ENCODE measurements at places on chromosomes 13 and 19. TPM values are rescaled to one million over a fixed set of nuclear protein-coding genes. Genes with fewer than 3 reads are reported as not detected.
A peak's percentile ranks its signal among the peaks of the same experiment; 100 is the strongest.

Gene IGFL1
- not detected for total RNA-seq

Gene SOX1
- not detected for total RNA-seq

Gene SIAH3
- total RNA-seq: 0.15 TPM

Gene LRG1
- total RNA-seq: 0.31 TPM

Gene SHISA7
- total RNA-seq: not detected

Gene NAPSA
- 0.99 TPM for total RNA-seq

Gene LYPD3
- 7.4 TPM for total RNA-seq

Gene TMEM86B
- 12.8 TPM for total RNA-seq

Gene LRFN3
- total RNA-seq: 8.7 TPM

Gene CDX2
- total RNA-seq: not detected

Gene PPP1R15A
- total RNA-seq: 954 TPM

- no peaks in the 10 kb centered on the region for H3K36me3 ChIP-seq
- DNase-seq: no peak
- H3K4me3 ChIP-seq: no peak overlapping the region
- no peaks in the 10 kb centered on the region for H3K4me1 ChIP-seq
- H3K27me3 ChIP-seq: no peaks in the 10 kb centered on the region
Measured at GRCh38 chr13:96700657-96701056, 293.6 kb downstream of the OXGR1 start.

- no peaks in the 10 kb centered on the region for H3K27me3 ChIP-seq
- no peaks in the 10 kb centered on the region for H3K36me3 ChIP-seq
- H3K4me3 ChIP-seq: no peak overlapping the region
- peaks cover 4% of the 10 kb centered on the region for H3K4me1 ChIP-seq
Measured at GRCh38 chr19:32649751-32650150, 25.2 kb downstream of the ANKRD27 start.

DNA sequence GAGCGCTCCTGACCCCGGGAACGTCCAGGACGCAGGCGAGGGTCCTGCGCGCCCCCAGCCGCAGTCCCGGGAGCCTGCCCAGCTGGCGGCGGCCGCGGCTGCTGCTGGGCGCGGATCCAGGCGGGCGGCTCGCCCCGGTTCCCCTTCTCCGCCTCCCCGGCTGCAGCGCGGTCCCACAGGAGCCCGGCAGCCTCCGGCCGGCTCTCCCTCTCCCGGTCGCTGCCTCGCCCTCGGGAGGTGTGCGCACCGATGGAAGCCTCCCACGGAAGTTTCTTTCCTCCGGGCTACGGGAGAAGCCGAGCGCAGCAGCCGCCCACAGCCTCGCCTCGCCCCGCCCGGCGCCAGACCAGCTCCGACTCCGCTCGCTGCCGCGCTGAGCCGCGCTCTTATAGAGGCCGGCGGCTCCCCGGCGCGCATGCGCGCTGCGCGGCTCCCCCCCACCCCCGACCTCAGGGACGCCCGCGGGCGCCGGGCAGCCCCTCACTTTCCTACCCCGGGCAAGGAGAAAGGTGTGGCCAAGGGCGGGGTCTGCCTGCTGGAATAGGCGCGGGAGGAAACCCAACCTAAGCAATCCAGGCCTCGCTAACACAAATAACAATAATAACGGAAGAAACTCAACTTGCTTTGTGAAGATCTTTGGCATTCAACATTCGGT lies at the start of gene SHISA2:
TSS of gene SHISA2 (minus strand) at position 360 of the 655 bp plus-strand sequence. CDS start 1,041 bp downstream, outside the sequence.
- peak within 1 kb of the TSS; percentile 80 for H3K4me3 ChIP-seq
- H3K27me3 ChIP-seq: peaks cover 56% of the 10 kb centered on the region
- no peak within 1 kb of the TSS for H3K27ac ChIP-seq
- H3K36me3 ChIP-seq: no peaks in the 10 kb centered on the region

GRCh38 chr13:71096421-71096820 lies 770.6 kb downstream of the DACH1 start:
- no peak overlapping the region for H3K4me3 ChIP-seq
- DNase-seq: no peak
- H3K4me1 ChIP-seq: no peaks in the 10 kb centered on the region
- no peaks in the 10 kb centered on the region for H3K36me3 ChIP-seq

GRCh38 chr13:114032126-114032799 lies 58.4 kb upstream of the C13orf46 start:
- H3K4me3 ChIP-seq: no peak overlapping the region
- H3K36me3 ChIP-seq: peaks cover 4% of the 10 kb centered on the region
- no peaks in the 10 kb centered on the region for H3K27me3 ChIP-seq

DNA sequence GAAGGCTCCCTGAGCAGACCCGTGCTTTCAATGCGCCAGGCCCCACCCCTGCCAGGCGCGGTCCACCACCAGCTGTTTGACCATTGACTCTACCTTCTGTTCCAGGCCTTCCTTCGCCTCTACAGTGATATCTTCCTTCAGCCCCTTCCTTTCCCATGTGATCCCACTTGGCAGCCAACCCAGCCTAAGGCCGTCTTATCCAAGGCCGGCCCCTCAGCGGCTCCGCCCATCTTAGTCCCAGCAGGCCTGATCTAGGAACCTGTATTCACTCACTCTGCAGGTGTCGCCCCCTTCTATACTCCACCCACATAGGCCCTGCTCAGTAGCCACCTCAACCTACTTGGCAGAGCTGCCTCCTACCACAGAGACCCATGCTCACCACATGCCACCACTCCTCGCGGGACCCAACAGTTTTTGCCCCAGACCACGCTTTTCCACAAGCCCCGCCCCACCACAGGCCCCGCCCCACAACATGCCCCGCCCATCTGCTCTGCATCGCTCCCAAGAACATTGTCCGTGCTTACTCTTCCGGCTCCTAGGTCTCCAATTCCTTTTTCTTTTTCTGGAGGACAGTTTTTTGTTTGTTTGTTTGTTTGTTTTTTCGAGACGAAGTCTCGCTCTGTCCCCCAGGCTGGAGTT lies 2.9 kb downstream of the RASIP1 start:
- H3K27ac ChIP-seq: no peak overlapping the region
- no peak for DNase-seq
- H3K4me3 ChIP-seq: peak overlapping the region; percentile 5
- peaks cover 6% of the 10 kb centered on the region for H3K27me3 ChIP-seq

DNA sequence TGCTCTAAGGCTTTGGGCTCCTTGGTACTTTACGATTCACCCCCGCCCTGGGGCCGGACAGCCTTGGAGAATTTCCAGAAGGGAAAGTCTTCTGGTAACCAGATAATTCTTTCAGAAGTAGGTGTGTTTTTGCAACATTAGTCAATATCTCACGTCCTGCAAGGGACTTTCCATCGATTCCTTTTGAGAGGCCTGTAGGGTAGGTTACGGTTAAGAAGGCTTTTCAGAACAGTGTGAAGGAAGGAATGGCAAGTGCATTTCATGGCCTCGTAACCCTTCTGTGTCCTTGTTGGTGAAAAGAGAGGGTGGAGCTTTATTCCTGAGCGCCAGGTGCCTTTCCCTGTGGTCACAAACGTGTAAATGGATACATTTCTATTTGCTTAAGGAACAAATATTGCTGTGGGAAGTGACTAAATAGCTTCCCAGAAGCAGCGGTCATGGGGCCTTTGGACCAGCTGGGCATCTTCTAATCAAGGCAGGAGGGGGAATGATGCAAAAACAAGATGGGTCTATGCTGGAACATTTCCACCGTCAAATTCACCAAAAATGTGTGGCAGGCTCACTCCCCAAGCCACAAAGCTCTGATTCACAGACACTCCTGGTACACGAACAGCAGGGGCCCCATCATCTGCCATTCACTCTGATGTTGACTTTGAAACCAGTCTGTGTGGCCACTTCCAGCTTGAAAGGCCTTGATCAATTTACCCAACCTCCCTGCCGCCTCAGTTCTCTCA lies 99.2 kb downstream of the ANKRD10 start:
- DNase-seq: no peak
- H3K4me3 ChIP-seq: no peak overlapping the region
- H3K27ac ChIP-seq: no peak overlapping the region
- peaks cover 24% of the 10 kb centered on the region for H3K27me3 ChIP-seq
- no peaks in the 10 kb centered on the region for H3K36me3 ChIP-seq

DNA sequence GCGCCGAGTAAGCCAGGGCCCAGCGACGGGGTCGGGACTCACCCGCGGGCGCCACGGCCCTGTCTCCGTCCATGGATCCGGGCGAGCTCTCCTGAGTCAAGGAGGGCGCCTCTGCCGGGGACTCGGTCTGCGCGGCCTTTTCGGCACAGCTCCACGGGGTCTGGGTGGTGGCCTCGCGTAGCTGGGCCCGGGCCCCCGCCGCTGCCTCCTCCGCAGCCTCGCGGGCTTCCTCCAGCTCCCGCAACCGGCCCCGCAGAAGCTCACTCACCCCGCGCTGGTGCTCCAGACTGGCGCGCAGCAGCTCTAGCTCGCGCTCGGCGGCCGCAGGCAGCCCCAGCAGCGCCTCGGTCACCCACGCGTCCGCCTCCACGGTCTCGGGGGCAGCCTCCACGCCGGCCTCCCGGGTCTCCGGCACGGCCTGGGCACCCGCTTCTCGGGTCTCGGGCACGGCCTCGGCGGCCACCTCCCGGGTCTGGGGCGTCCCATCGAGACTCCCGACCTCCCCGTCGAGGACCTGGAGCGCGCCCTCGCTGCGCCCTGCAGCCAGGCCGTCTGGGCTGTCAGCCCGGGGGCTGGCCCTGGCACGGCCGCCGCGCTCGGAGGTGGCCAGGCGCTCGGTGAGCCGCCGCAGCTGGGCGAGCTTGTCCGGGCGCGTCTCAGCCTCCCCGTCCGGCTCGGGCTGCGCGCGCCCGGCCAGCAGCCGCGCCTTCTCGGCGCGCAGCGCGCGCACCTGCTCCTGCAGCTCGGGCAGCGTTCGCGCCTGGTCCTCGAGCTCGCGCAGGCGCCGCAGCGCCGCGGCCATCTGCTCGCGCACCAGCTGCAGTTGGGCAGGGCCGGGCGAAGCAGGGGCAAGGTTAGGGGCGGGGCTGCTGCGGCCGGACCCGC lies 8.4 kb downstream of the KANK3 start:
- no peak for DNase-seq
- peaks cover 6% of the 10 kb centered on the region for H3K4me1 ChIP-seq

DNA sequence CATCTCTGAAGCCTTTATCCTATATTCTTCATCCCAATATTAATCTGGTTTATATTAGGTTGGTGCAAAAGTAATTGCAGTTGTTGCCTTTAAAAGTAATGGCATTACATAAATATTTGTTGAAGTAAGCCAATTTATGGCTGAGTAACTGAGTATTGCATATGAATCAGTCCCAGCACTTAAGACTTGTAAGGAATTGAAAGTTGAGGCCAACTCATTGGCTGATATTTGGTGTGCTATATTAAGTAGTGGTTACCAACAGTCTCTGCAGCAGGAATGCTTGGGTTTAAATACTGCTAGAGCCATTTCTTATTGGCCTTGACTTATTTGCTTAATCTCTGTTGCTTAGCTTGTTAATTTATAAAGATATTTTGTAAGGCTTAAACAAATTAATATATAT lies 460.7 kb downstream of the GPC6 start:
- H3K4me1 ChIP-seq: no peaks in the 10 kb centered on the region
- no peaks in the 10 kb centered on the region for H3K27me3 ChIP-seq
- H3K27ac ChIP-seq: no peak overlapping the region

GRCh38 chr13:40172149-40172591 lies 494.3 kb downstream of the FOXO1 start:
- no peaks in the 10 kb centered on the region for H3K36me3 ChIP-seq
- H3K4me1 ChIP-seq: peaks cover under 1% of the 10 kb centered on the region
- no peak overlapping the region for H3K4me3 ChIP-seq
- peaks cover 4% of the 10 kb centered on the region for H3K27me3 ChIP-seq
- no peak overlapping the region for H3K27ac ChIP-seq

GRCh38 chr19:15112385-15112784 lies 5.2 kb downstream of the SYDE1 start:
- peaks cover 11% of the 10 kb centered on the region for H3K27me3 ChIP-seq
- H3K4me3 ChIP-seq: no peak overlapping the region
- DNase-seq: no peak
- peaks cover 4% of the 10 kb centered on the region for H3K4me1 ChIP-seq

- H3K36me3 ChIP-seq: peaks cover 6% of the 10 kb centered on the region
- H3K27ac ChIP-seq: peak overlapping the region; percentile 11
- peaks cover 11% of the 10 kb centered on the region for H3K4me1 ChIP-seq
- no peak for DNase-seq
- H3K4me3 ChIP-seq: no peak overlapping the region
- no peaks in the 10 kb centered on the region for H3K27me3 ChIP-seq
Measured at GRCh38 chr13:30659980-30660379, 42.3 kb downstream of the USPL1 start.

DNA sequence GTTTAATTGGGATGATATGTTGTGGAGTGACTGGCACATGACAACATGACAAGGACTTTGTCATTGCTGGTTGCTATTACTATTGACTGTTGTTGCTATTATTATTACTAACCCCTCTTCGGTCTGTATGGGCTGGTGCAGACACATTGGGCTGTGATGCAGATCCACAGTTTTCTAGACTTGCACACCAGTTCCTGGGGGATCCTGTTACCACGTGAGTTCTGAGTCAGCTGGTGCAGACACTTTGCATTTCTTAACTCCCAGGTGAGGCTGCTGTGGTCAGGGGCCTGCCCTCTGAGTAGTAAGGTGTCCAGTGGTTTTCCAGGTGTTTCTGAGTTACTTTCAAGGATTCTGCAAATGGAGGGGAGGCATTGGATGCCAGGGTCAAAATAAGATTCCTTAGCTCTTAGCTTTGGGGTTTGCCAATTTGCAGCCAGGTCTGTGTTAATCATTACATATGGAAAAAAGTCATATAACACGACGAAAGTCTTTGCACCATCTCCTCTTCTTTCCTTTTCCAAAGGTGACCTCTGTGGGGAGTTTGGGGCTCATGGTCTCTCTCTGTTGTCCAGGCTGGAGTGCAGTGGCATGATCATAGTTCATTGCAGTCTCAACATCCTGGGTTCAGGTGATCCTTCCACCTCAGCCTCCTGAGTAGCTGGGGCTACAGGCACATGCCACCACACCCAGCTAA lies 19.3 kb downstream of the BICRA start:
- no peaks in the 10 kb centered on the region for H3K36me3 ChIP-seq
- peak overlapping the region; percentile 15 for H3K4me3 ChIP-seq
- DNase-seq: no peak
- no peaks in the 10 kb centered on the region for H3K27me3 ChIP-seq

GRCh38 chr13:44174769-44175425 lies 198.7 kb upstream of the SERP2 start:
- H3K4me3 ChIP-seq: no peak overlapping the region
- H3K36me3 ChIP-seq: no peaks in the 10 kb centered on the region
- peak overlapping the region; percentile 24 for H3K27ac ChIP-seq
- H3K4me1 ChIP-seq: peaks cover 2% of the 10 kb centered on the region
- no peak for DNase-seq

GRCh38 chr13:40098246-40098645 lies 442.8 kb downstream of the COG6 start:
- H3K4me1 ChIP-seq: peaks cover 29% of the 10 kb centered on the region
- no peaks in the 10 kb centered on the region for H3K27me3 ChIP-seq
- H3K4me3 ChIP-seq: no peak overlapping the region
- no peak overlapping the region for H3K27ac ChIP-seq
- no peak for DNase-seq
- H3K36me3 ChIP-seq: no peaks in the 10 kb centered on the region

- no peak overlapping the region for H3K27ac ChIP-seq
- H3K4me3 ChIP-seq: no peak overlapping the region
- no peaks in the 10 kb centered on the region for H3K36me3 ChIP-seq
- DNase-seq: no peak
Measured at GRCh38 chr13:22979952-22980351, 200.8 kb upstream of the SGCG start.

Data from T-helper 17 cell (primary cell).